ENCODE measurements at places on chromosomes 6 and 20. TPM values are rescaled to one million over a fixed set of nuclear protein-coding genes. Genes with fewer than 3 reads are reported as not detected.

DNA sequence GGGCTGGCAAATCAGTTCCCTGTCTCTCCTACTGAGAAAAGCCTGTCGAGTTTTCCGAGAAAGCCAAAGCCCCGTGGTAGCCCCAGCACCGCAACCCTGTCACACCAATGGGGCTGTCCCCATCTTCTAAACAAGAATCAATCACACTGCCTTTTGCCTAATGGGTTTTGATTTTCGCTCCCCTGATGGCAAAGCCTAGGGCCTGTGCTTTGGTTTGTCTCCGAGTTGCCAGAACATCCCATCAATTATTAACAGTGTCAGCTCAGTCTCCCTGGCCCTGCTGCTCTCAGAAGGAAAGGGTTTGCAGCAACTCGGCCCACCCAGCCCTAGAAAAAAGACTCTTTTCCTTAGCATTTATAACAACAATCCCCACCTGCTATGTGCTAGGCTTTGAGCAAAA, 4.2 kb downstream of the KCNB1 start:
- no peaks in the 10 kb centered on the region for H3K36me3 ChIP-seq
- DNase-seq, result no peak
- no peak overlapping the region for H3K27ac ChIP-seq
- no peaks in the 10 kb centered on the region for H3K27me3 ChIP-seq
- H3K4me1 ChIP-seq, result peaks cover 2% of the 10 kb centered on the region

Gene MAP1LC3A
- total RNA-seq, result 55.0 TPM

GRCh38 chr20:37907677-37908401, 4.9 kb downstream of the VSTM2L start:
- H3K27ac ChIP-seq, result no peak overlapping the region
- no peaks in the 10 kb centered on the region for H3K36me3 ChIP-seq
- peaks cover 3% of the 10 kb centered on the region for H3K4me1 ChIP-seq
- DNase-seq, result no peak

- peak; percentile 79 for DNase-seq
- no peaks in the 10 kb centered on the region for H3K27me3 ChIP-seq
- peaks cover 7% of the 10 kb centered on the region for H3K4me1 ChIP-seq
Observed at GRCh38 chr6:16257999-16258708, 19.8 kb downstream of the GMPR start.

DNA sequence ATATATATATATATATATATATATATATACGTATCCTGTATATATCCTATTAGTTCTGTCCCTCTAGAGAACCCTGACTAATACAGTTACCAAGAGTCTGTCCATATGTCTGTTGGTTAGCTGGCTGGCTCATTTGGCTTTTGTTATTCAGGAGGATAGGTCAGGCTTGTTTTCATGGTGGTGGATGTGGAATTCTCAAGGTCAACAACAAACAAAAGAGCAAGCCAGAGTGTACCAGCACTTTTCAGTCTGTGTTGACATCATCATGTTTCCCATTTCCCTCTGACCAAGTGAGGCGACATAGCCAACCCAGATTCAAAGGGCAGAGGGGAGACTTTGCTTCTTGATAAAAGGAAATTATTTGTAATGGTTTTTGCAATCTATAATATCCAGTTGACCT, 88.5 kb upstream of the PTCHD4 start:
- no peak overlapping the region for H3K4me3 ChIP-seq
- no peak for DNase-seq
- no peaks in the 10 kb centered on the region for H3K36me3 ChIP-seq
- no peak overlapping the region for H3K27ac ChIP-seq

GRCh38 chr6:73369157-73369556, 540 bp downstream of the OOEP start:
- H3K4me1 ChIP-seq, result no peaks in the 10 kb centered on the region
- no peaks in the 10 kb centered on the region for H3K27me3 ChIP-seq
- DNase-seq, result no peak
- no peak overlapping the region for H3K27ac ChIP-seq

GRCh38 chr6:153942361-153942760, 96.7 kb upstream of the OPRM1 start:
- H3K4me1 ChIP-seq, result no peaks in the 10 kb centered on the region
- H3K27ac ChIP-seq, result no peak overlapping the region
- H3K27me3 ChIP-seq, result no peaks in the 10 kb centered on the region
- no peak for DNase-seq
- no peak overlapping the region for H3K4me3 ChIP-seq

DNA sequence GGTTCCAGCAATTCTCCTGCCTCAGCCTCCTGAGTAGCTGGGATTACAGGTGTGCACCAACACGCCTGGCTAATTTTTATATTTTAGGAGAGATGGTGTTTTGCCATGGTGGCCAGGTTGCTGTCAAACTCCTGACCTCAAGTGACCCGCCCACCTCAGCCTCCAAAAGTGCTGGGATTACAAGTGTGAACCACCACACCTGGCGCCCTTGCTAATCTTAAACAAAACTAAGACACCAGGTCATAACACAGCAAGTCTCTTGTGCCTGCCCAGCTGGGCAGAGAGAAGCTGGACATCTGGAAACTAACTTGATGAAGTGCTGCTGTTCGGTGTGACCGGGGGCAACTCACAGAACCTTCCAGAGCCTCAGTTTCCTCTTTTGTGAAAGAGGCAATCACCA, 68.0 kb downstream of the PPP1R3G start:
- no peaks in the 10 kb centered on the region for H3K36me3 ChIP-seq
- H3K4me1 ChIP-seq, result no peaks in the 10 kb centered on the region
- no peak for DNase-seq

Gene PPP1R16B
- total RNA-seq, result 2.9 TPM
